ENCODE measurements at places on chromosomes 1 and 21. TPM values are rescaled to one million over a fixed set of nuclear protein-coding genes. Genes with fewer than 3 reads are reported as not detected.

Gene THEMIS2
- 7.1 TPM for total RNA-seq

Gene S100A5
- not detected for total RNA-seq

Gene SPRR1B
- total RNA-seq: not detected

Gene ATP1A2
- not detected for total RNA-seq

Gene MAGI3
- 6.2 TPM for total RNA-seq

Gene SLC19A1
- 4.2 TPM for total RNA-seq

Gene SIK1
- total RNA-seq: 1.5 TPM

Gene OR2AK2
- total RNA-seq: not detected

Gene TCP10L
- total RNA-seq: not detected

Gene IL20
- not detected for total RNA-seq

Gene PLPP3
- total RNA-seq: 167 TPM

Gene FMO5
- total RNA-seq: 0.72 TPM

Gene CYYR1
- total RNA-seq: 1.6 TPM

Gene HSD3B1
- total RNA-seq: not detected

Gene WNT9A
- not detected for total RNA-seq

Gene HES4
- total RNA-seq: 30.9 TPM

Gene SERPINC1
- not detected for total RNA-seq

Gene CAMK1G
- total RNA-seq: not detected

Gene LAMC2
- total RNA-seq: 4.3 TPM

Gene ZMYND12
- 0.81 TPM for total RNA-seq

Gene SLC45A1
- 14.6 TPM for total RNA-seq

Gene CYP2J2
- total RNA-seq: not detected

Gene FCAMR
- total RNA-seq: not detected

Gene SLC6A17
- under 0.01 TPM for total RNA-seq

Gene SEMA4A
- 0.54 TPM for total RNA-seq

Gene APOBEC4
- not detected for total RNA-seq

Gene STUM
- total RNA-seq: not detected

Gene RGS18
- total RNA-seq: not detected

Gene GPR157
- 3.9 TPM for total RNA-seq

Gene AADACL4
- not detected for total RNA-seq

Gene FCGR3B
- not detected for total RNA-seq

Gene CFAP298
- total RNA-seq: 23.6 TPM

Gene IRF6
- 0.32 TPM for total RNA-seq

Gene HMGCS2
- total RNA-seq: not detected

Gene S100A7A
- not detected for total RNA-seq

Gene RIPPLY3
- total RNA-seq: not detected

Gene DDX20
- total RNA-seq: 40.2 TPM

Gene MPL
- not detected for total RNA-seq

Gene SPOCD1
- 23.2 TPM for total RNA-seq

Gene PDC
- total RNA-seq: not detected
